CD4-positive, alpha-beta T cell treated with Interferon alpha-2 for 1 hour (primary cell): ENCODE measurements at places on chromosomes 7 and 10.

GRCh38 chr7:11727864-11728263 is 104.1 kb downstream of the THSD7A start:
- no peak for DNase-seq

DNA sequence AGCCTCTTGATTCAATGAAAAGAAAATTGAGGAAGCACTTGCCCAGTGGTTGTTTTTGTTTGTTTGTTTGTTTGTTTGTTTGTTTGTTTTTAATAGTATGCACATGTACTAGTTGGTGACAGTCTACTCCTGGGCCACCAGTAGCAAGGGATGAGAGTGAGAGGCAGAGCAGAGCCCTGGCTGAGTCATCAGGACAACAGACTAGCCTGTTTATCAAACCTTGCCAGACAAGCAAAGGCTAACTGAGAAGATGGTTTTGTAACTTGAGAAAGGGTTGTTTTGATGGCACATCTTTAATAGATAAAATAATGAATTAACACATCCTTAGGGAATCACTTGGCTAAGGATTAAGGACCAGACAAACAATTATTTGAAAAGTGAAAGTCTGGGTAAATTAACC is 78.1 kb downstream of the INHBA start:
- no peak for DNase-seq

DNA sequence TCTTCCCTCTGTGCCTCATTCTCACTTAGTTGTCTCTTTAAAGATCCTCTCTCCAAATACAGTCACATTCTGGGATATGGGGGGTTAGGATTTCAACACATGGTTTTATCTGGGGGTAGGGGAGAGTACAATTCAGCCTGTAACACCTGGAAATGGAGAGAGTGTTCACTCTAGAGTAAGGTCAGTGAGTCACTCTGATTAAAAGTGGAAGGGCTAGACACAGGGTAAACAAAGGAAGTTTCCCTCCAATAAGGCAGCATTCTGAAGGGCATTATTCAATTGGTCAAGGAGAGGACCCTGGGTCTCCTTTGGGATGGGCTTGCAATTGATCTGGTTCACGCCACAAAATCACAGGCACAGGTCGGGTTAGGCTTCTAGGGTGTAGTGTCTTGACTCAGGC is 232.8 kb upstream of the NPSR1 start:
- DNase-seq, result no peak

- no peak for DNase-seq
These were observed 33.0 kb downstream of the TPST1 start for GRCh38 chr7:66237906-66238772.

- DNase-seq, result no peak
These were observed 10.5 kb upstream of the SCART1 start for GRCh38 chr10:133442967-133443924.

DNA sequence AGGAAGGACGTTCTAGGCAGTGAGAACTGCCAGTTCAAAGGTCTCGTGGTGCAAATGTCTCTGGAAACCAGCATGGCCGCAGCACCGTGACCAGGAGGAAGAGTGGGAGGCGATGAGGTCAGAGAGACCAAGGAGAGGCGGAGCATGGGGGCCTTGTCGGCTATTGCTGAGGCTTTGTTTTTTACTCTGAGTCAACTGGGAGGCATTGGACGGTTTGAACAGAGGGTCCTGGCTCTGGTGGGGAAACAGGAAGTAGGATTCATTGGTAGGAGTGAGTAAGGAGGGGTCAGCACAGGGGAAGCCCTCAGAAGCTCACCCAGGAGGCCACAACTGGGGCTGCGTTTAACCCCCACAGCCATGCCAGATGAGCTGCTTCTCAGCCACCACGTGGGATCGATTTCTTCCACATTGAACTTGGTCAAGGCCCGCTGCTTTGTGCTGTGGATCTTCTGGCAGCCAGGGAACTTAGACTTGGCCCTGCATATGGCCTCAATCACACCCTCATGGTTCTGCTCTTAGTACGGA is 22.2 kb upstream of the SH2B2 start:
- no peak for DNase-seq

- no peak for DNase-seq
These were observed 61.1 kb upstream of the SEM1 start for GRCh38 chr7:96770758-96771157.

DNA sequence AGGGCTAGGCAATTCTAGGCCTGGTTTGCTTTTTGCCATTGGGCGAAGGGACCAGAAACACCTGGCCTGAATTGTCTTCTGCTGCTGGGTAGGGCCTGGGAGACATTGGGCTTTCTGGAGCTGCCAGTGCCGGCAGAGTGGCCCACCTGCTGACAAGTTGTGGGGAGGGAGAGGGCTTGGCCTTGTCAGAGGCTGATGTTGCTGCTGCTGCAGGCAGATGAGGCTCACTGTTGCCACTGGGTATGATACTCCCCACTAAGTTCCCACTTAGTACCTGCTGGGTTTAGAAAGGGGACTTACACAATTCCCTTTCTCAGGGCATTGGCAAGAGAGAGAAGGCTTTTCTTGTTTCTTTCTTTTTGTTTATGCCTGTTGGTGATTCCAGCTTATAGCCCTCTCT is 289.6 kb upstream of the NPVF start:
- DNase-seq, result no peak

DNA sequence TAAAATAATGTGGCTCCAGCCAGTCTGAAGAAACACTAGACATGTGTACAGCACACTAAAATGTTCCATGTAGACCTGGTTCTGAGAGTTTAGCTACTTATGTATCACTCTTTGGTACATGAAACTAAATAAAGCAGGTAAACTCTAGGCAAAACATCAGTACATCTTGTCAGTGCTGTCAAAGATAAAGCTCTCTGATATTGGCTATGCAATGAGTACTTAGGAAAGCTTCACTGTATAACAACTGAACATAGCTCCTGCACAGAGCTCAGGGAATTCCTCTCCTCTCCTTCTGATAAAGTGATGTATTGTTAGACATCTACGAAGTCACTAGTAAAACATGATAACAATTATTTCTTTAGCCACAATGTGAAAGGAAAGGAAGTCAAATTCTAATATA is 3.5 kb downstream of the LRRN3 start:
- no peak for DNase-seq

DNA sequence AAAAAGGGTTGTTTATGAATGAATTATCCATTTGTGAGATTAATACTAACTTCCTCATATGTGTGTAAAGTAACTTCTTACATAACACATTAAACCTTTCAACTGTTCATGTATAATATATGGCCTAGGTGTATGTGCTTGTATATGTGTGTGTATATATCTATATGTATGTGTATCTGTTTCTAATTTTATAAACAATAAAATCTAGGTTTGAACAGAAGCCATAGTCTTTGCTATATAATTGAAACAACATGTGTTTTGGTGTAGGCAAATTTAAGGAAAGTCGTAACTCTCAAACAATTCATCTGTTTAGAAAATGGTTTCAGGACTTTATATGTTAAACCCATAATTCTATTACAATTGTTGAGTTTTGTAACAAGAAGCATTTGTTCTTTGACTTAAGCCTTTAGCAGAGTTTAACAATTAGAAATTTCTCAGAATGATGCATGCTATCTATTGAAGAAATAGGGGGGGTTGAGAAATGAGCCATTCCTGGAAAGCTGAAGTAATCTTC is 103.3 kb downstream of the BBS9 start:
- DNase-seq, result no peak

DNA sequence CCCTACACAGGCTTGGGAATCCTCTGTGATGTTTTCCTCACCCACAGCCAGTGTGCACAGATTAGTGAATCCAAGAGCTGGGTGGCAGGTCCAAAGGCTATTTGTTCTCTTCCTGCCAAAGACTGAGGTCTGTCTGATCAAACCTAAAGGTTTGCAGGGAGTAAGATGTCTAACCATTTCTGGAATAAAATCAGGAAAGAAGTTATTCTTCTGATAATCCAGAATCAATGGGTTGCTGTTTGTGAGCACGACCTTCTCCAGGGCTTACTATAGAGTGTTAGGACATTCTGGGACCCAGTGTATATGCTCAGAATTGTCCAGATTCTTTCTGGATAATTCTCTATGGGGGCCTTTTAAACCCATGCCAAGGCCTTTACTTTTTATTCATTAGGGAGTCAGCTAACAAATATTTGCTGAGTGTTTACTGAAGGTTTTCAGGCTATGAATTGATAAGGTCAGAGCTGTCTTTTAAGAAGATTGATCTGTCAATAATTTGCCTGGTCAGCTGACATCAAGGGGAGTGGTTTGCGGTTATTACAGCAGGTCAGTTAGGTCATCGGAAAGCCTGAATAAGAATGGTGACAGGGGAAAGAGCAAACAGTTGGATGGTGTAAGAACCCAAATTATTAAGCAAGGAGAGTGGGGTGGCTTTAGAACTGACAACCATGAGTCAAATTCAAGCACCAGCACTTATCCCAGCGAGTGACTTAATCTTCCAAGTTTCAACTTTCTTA is 7.5 kb upstream of the TECTB start:
- no peak for DNase-seq

DNA sequence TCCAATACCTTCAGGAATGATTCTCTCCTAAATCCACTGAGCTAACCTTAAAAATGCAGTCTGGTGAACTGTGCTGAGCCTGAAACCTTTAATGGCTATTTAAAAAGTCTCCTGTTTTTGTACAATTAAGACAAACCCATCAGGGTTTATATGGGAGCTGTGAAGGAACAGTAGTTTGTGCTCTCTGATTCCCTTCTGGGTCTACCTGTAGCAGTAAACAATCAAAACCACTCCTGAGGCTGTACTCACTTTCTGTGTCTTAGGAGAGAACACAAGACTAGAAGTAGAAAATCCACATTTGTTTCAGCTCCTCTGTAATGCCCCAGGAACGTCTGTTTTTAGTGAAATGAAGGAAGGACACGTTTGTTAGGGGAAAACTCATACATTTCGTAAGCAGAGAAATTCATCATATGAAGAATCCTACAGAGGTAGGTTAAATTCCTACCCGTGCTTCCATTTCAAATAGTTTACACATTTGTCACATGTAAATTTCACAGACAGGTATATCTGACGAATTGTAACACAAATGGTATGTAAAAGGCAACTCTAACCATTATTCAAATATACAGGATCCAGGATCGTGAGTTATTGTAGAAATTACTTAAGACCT is 2.6 kb downstream of the CUX1 start:
- DNase-seq, result no peak

DNA sequence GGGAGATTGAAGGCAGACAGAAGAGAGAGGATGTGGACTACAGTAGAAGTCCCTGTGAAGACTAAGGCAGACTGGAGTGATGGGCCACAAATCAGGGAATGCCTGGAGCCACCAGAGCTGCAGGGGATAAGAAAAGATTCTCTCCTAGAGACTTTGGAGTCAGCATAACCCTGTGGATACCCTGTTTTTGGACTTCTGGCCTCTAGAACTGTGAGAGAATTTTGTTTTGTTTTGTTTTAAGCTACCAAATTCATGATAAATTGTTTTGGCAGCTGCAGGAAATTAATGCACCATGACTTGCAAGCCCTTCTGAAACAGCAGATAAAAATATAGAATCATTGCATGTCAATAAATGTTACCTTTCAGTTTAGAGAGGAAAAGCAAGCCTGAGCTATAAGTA is 41.3 kb downstream of the INHBA start:
- no peak for DNase-seq

DNA sequence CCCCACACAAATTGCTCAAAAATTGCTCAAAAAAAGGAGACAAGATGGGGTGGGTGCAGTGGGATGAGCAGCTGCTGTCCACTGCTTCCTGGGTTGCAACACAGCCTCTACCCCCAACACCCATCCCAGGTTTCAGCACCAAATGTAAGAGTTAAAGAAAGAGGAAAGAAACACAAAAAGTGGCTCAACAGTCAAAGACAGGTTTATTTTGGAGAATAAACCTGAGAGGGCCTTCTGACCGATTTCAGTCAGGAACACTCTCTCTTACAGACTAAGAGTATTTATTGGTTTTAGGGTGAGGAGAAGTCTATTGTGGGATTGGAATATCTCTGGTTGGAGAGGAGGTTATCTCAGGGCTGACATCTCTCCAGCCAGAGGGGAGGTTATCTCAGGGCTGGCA is 28.4 kb downstream of the OR13A1 start:
- DNase-seq, result no peak

- no peak for DNase-seq
These were observed 42.2 kb downstream of the EXOC6 start for GRCh38 chr10:92890471-92890870.

DNA sequence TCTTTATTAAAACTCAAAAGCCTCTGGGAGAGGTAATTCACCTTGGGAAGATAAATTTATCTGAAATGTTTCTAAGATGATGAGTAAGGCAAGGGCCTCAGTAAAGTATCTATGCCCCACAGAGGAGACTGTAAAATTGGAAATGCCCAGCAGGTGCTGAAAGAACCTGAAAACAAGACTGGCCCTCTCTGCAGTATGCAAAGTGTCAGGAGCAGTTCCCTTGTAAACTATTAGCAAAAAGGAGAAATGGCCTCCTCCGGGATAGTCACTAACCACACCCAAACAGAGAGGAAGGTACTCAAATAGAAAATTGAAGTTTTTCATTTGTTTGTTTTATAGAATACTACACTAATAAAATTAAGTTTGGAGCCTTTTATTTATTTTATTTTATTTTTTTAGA is 81.2 kb downstream of the FZD1 start:
- no peak for DNase-seq

DNA sequence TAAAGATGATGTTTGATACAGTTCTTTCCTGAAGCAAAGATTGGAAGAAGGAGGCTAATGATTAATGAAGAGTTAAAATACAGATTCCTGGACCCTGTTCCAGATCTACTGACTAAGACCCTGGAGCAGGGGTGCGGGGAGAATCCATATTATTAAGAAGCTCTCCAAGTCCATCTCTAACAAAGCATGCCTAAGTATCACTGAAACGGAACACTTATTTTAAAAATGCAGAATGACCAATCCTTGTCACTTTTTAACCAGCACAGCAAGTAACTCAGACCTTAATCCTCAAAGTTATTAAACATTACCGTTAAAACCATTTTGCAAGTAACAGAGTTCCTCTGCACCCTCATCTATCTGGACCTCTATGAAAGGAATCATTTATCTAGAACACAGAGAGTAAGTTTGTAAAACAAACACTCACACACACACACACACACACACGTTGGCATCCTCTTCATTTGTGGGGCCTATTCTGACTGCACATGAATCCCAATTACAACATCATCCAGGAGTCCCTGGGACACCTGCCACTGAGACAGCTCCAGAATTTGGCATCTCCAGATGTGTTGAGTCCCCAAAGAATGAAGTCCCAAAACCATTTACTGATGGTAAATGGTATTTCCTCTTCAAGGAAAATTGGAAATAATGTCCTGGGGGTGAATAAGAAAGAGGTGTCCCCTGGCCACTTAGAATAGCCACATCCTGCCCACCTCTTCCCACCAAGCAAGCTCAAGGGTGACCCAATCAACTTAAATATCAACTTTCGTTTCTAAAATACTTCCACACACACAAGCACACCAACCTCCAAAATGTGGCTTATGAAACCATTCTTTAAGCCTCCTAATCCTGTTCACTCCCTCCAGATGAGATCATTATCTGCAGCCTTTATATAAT is 117.5 kb downstream of the PARD3 start:
- DNase-seq, result no peak
